Activated CD4-positive, alpha-beta T cell treated with anti-CD3 and anti-CD28 coated beads for 48 hours (primary cell): ENCODE measurements at places on chromosomes 6 and 20.

DNA sequence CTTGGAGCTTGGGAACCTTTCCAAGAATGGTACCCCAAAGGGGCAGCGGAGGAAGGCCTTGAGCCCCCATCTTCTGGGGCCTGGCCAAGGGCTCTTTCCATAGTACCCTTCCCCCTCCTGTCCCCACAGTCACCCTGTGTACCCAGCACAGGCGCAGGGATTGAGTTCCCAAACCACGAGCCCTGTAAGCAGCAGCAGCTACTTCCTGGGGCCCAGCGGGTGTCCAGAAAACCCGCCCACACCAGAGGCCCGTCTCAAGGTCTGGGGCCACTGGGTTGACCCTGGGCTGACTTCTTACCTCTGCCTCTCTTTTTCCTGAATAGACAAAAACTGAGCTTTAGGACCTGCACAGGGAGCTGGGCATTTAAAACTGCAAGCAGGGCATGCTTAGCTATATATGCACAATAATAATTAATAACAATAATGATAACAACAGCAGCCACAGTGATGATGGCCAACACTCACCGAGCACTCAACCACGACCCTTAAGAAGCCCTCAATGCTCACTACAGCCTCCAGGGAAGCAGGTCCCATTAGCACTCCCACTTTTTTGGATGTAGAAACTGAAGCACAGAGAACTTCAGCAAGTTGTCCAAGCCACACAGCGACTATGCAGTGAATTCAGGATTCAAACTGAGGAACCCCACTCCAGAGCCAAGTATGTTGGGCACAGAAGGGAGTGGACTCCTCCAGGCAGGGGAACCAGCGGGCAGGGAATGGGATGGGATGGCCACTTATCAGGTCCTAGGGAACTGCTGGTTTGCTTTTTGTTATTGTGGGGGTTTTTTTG, 14.5 kb downstream of the NOL4L start:
- DNase-seq: no peak

DNA sequence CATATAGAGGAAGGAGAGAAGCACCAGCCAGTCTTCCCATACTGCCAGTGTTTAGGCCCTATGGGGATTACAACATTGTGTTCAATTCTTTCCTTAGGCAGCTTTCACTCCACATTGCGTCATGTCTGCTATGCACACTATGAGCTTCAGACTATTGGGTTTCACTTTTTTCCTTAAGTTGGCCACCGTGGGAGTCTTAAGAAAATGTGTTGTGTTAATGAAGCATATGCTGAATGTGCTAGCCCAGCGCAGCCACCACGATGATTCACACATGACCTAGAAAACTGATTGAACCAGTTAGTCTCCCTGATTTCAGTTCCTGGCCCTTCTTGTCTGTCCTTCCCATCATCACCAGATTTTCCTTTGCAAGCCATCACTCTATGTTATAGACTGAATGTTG, 21.5 kb downstream of the TUBB2B start:
- no peak for DNase-seq

DNA sequence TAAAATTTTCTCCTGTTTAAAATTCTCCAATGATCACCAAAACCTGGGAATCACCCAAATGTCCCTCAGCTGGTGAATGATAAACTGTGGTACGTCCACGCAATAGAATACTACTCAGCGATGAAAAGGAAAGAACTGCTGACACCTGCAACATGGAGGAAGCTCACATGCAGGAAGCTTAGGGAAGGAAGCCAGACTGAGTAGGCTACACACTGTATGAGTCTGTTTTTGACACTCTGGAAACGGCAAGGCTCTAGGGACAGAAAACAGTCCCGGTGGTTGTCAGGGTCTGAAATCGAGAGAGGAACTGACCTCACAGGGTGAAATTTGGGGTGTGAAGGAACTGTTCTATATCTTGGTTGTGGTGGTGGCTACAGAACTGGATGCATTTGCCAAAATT, 25.2 kb upstream of the TLDC2 start:
- no peak for DNase-seq

- peak; percentile 79 for DNase-seq
Measured at GRCh38 chr6:99588618-99589289, 17.9 kb upstream of the PRDM13 start.

GRCh38 chr6:30750379-30750668, 6.0 kb upstream of the IER3 start:
- DNase-seq: no peak

DNA sequence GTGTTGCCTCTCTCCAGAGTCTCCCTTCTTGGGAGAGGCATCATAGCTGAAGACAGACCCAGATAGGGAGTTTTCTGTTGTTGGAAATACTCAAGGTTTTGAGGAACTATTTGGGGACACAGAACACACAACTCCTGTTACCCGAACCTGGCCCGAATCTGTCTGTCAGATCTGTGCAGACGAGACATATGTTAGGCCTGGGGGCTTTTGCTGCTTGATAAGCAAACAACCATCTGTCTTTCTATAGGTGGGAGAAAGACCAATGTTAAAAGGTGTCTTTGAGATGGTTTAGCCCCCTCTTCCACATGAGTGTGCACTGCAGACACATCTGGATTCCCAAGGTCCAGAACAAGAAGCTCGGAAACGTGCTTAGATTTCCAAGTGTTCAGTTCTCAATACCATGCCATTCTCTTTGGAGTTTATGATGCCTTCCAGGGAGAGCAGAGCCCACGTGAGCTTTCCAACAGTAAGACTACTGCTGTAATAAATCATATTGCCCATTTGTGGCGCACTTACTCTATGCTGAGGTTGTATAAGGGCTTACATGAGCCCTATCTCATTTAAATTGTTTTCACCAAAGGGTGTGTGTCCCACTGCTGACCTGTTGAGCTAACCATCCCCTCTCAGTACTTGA, 3.8 kb upstream of the STX16 start:
- DNase-seq: no peak

DNA sequence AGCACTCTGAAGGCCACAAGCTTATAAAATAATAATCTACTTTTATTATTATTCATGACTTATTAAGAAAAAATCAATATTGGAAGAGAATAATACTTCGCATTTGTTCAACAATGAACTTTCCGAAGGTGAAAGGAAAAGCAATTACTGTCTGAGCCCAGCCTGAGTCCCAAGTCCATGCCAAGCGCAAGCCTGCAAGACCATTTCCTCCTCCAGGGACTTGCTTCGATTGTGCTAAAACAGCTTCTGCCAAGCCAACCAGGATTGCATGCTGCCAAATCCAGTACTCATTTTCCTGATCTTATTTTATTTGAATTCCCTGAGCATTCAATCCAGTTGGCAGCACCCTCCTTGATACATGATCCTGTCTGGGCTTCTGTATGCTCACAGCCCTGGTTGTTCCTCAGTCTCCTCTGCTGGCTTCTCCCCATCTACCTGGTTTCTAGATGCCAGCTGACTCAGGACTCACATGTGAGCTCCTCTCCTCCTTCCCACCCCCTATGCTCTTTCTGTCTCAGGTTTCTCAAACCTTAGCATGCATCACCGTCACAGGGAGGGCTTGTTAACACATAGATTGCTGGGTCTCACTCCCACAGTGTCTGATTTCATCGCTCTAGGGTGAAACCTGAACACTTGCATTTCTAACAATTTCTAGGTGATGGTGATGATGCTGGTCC, 55.9 kb upstream of the PSMF1 start:
- DNase-seq: no peak

- no peak for DNase-seq
Measured at GRCh38 chr20:54633374-54634355, 158.3 kb downstream of the DOK5 start.

GRCh38 chr6:103719545-103719944, 1140.2 kb downstream of the HACE1 start:
- DNase-seq: no peak

GRCh38 chr20:24002896-24003295, 14.3 kb upstream of the GGTLC1 start:
- no peak for DNase-seq

- DNase-seq: no peak
Measured at GRCh38 chr20:2210646-2211552, 84.9 kb upstream of the TGM3 start.

DNA sequence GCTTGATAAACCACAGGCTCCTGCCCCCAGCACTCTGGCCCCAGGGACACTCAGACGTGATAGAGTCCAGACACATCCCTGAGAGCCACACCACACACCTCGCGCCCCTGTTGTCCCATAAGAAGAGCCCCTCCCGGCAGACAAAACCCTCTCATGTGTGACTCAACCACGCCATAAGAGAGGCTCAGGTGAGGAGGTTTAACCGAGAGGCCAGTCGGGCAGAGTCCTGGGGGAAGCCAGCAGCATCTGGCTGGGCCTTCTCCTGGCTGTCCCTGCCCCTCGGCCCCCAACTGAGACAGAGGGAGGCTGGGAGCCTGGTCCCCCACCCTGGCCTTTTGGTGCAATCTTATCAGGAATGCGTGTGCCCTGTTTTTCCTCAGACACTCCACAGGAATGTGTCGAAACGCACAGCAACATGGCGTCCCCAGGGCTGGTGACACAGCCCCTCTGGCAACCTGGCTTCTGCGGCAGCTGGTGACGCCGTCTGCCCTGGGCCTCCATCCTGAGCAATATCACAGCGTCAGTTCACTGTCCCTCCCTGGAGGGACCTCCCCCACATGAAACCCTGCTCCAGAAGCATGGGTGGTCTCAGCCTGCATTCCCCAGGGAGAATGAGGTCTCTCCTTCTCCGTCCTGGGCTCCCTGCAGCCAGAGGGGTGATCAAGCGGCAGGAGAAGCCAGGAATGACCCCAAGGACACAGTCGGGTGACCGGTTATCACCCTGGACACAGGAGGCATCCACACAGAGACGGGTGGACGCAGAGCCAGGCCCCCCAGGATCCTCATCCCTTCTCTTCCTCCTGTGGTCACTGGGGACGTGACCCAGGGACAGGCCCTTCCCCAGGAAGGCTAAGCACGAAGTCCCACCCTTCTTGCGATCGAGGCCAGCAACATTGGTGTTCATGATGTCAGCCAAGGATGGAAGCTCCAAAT, 156.6 kb upstream of the AFDN start:
- no peak for DNase-seq

DNA sequence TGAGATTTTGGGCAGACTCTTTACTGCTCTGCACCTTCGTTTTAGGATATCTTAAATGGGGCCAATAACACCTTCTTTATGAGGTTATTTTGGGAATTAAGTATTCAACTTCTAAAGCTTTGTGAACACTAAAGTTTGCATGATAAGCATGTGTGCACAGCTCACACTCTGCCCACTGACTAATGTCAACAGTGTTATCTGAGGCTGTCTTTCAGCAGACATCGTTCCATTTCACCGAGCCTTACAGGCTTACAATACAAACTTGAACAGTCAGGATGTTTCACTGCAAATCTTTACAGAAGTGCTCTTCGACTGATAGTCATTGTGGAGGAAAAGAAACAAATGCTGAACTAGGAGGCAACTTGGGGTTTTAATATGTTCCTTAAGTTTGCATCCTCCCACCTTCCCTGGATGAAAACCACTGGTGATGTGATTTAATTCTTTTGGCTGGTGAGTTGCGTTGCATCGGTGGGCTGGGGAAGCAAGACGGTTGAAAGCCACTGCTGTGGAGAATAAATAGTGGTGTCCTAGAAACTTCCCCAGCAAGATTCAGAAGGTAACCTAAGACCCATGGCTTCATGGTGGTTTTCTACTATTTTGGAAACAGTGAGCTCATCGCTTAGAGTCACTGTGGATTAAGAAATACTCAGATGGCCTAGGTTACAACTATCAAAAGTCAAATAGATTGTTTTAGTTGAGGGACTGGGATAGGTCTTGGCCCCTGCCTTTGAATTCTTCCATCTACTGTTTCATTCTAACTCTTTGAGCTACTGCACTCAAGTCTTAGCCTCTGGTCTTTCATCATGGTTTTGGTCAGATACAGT, 167.2 kb upstream of the MAP3K7 start:
- no peak for DNase-seq

DNA sequence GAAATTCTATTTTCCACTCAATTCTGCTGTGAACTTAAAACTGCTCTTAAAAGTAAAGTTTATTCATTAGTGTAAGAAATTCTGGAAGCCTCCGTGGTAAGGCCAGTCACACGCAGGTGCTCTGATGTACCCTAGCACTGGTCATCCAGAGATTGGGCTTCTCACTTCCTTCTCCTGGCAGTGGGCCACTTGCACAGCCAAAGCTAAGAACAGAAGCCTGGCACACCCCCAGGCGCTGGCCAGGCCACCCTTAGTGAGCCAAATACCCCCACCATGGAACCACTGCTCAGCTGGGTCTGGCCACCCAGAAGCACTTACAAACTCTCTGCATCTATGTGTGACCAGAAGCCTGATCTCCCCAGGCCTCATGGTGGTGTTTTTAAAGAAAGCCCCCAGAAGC, 35.3 kb upstream of the ARFGEF2 start:
- DNase-seq: no peak

GRCh38 chr20:10939331-10939941, 265.6 kb upstream of the JAG1 start:
- no peak for DNase-seq

DNA sequence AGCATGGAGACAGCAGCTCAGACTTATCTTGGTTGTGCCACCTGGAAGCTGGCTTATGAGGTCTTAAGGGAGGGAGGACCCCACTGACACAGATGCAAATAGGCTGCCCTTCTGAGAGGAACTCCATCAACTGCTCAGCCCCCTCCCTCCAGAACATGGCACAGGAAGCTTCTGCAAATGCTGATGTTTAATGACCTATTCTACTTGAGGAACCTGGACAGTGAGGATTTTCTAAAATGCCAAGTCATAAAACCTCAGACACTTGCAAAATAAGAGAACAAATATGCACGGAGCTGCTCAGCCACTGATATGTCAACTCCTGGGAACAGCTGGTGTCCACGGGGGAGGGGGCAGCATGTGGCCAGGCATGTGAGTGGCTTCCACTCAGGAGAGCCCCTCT, 3.5 kb downstream of the CST9 start:
- DNase-seq: no peak

DNA sequence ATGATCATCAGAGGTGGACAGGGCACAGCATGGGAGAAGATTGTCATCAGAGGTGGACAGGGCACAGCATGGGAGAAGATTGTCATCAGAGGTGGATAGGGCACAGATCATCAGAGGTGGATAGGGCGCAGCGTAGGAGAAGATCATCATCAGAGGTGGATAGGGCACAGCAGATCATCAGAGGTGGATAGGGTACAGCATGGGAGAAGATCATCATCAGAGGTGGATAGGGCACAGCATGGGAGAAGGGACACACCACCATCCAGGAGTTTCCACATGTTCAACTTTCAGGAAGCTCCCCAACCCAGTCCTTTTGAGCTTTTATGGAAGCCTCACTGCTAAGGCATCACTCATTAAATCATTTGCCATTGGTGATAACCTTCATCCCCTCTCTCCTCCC, 104.1 kb downstream of the MAP7 start:
- no peak for DNase-seq

DNA sequence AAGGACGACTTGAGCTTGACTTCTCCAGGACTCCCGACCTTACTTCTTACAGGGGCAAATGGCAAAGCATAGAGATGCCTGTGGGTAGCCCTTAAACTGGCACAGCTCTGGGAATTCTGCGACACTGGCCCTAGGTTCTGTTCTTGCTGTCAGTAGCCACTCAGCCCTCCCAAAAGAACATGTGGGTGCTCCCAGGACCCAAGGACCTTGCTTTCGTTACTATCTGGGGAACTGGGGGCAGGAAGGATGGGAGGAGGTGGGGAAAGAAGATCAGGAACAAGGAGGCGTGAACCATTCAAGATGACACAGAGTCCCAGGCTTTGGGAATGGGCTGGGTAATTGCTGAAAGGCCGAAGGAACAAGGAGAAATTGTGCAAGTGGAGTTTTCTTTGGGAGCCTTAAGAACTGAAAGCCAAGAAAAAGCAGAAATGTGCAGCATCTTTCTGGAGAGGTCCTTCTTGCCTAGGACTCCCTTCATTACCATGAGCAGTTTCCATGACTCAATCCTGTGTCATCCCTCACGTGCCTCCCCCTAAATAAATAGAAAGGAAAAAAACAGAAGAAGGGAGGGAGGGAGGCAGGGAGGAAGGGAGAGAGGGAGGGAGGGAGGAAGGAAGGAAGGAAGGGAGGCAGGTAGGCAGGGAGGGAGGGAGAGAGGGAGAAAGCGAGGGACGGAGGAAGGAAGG, 284.6 kb upstream of the FOXQ1 start:
- DNase-seq: no peak
